ENCODE measurements at places on chromosomes 7 and 10.

DNA sequence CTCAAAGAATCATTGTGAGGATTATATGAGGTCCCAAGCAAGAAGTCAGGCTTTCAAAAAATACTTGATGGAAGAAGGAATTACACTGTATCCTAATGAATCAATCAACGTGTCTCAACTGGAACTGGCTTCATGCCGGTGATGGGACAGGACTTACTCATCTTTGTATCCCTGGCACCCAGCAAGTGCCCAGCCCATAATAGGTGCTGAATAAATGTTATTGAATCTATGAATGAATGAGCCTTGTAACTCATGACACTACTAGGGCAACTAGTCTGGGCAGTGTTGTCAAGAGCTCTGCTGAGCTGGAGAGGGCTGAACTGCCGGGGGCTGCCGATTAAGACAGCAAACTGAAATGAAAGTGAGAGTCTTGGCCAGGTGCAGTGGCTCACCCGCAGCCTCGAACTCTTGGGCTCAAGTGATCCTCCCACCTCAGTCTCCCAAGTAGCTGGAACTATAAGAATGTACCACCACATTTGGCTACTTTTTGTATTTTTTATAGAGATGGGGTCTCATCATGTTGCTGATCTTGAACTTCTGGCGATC is 87.2 kb upstream of the KIF5B start:
- DNase-seq, result no peak

DNA sequence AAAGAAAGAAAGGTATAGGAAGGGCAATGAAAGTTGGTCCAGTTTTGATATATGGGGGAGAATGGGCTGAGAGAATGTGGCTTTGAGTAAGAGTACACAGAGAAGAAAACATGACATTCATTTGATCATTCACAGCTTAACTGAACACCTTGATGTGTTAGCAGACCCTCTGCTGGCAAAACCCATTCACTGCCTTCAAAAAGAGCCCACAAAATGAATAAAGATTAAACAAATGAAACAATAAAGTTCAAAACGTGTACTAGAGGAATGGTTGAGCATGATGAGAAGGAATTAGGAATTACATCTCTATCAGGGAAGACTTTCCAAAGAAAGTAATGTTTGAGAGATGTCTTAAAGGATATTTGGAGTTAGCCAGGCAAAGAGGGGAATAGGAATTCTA is 2.1 kb downstream of the WEE2 start:
- DNase-seq, result no peak

GRCh38 chr10:82908096-82908495 is 1033.1 kb downstream of the NRG3 start:
- DNase-seq, result no peak

DNA sequence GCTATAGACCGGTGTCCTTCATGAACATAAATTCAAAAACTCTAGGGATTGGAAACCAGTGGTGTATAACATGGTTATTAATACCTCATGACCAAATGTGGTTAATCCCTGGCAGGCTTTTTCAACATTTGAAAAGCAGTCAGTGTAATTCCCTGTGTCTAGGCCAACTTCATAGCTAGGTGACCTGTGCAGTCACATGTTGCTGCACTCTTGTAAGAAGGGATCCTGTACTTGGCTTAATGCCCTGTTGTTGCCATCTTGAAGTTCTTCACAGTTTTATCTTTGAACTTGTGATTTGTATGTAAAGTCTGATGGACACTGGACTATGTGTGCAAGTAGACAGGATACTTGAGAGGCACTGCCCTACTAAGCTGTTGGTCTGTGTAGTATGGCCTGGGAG is 39.7 kb downstream of the ZNF33A start:
- DNase-seq, result no peak

- DNase-seq, result no peak
These were observed 6.2 kb upstream of the MBL2 start for GRCh38 chr10:52778511-52779392.

DNA sequence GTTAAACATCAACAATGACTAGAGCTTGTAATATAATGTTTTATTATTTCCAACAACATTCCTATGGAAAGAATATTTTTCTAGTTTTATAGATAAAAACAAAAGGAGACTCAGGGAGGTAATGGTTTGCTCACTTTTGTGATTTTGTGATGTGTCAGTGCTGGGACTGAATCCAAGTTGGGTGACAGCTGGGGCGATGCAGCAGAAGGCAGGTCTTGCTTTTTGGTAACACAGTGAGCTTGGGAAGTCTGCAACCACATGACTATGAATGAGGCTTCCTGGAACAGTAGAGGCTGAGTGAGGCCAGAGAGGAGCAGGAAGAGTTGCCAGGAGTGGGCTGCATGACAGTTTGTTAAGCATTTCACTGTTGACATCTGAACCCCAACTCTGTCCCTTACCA is 4.9 kb upstream of the YKT6 start:
- DNase-seq, result no peak

- no peak for DNase-seq
These were observed 33.2 kb upstream of the MXI1 start for GRCh38 chr10:110174201-110174600.

DNA sequence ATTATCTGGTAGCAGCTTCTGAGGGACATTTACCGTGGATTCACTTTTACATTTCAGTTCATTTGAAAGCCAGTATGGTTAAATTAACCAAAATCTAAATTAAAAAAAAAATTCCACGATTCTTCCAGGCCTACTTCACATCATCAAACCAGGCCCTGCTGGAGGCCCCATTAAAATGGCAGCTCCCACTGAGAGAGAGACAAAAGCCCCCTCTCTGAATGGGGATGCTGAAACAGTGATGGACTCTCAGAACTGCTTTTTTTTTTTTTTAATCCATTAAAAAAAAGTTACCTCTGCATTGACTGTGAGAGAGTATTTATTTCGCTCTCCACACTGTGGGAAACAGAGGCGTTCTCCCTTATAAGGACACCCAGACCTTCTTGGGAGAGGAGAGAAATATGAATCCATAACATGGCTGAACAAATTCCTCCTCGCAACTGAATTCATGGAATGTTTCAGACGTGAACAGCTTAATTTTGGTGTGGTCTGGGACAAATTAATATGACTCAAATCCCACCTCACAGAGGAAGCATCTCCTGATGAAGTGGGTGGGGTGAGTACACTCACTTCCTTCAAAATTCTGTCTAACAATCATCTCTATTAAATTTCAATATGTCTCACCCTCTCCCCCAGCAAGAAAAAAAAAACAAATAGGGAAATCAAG is 73.5 kb downstream of the SAMD9 start:
- DNase-seq, result peak; percentile 46

DNA sequence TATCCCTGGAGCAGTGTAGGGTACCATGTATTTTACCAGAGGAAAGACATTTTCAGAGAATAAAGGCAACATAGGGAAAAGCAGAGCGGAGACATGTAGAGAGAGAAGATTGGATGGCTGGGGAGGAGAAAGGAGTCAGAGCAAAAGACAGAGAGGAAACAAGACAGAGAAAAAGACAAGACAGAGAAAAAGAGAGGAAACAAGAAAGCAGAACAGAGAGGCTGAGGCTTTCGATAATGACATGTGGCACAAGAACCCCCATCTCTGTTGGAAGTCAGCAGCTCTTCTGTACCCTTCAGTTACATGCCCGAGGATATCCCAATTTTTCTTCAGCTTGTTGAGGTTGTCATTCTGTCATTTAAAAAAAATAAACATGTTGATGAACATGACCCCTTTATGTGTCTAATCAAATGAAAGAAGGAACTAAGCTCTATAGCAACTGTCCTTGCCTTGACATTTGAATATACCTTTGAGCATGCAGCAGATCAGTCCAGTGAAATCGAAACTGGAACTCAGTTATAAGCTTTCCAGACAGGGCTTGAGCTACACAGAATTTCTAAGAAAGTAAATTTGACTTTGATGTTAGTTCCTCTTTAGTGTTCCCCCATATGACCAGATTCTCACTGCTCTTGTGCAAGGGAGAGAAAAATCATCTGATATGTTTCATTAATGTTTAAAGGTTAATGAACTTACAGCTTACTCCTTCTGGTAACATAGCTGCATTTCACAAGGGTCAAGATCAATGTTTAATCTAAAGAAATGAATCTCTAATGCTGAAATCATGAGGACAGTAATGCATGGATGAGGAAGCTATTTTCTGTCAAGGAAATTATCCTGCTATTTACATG is 75.1 kb upstream of the SP4 start:
- no peak for DNase-seq

GRCh38 chr7:69668339-69668870 is 70.1 kb downstream of the AUTS2 start:
- DNase-seq, result no peak

DNA sequence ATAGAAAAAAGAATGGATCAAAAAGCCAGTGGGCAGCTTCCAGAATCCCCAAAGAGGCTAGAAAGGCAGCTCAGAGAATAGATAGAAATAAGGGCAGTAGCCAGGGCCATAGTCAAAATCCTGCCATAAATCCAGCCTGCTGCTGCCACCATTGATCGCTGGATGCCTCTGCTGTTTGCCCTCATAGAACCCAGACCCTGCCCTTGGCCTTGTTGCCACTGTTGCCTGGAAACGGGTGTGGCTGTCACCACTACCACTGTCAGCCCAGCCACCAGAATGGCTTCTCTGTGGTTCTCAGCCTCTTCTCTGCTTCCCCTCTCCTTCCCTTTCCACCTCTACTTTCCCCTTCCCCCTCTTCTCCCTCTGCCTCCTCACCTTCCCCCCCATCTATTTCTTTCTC is 57.8 kb downstream of the HHEX start:
- DNase-seq, result no peak

- no peak for DNase-seq
These were observed 1239.7 kb downstream of the GATA3 start for GRCh38 chr10:9294132-9294663.

- no peak for DNase-seq
These were observed 32.7 kb downstream of the COL26A1 start for GRCh38 chr7:101395376-101395775.

- DNase-seq, result peak; percentile 77
These were observed 69.5 kb upstream of the CDK13 start for GRCh38 chr7:39880556-39880955.

GRCh38 chr7:39075210-39075609 is 97.5 kb downstream of the POU6F2 start:
- DNase-seq, result no peak

- DNase-seq, result no peak
These were observed 138.4 kb downstream of the MGMT start for GRCh38 chr10:129605266-129605985.

DNA sequence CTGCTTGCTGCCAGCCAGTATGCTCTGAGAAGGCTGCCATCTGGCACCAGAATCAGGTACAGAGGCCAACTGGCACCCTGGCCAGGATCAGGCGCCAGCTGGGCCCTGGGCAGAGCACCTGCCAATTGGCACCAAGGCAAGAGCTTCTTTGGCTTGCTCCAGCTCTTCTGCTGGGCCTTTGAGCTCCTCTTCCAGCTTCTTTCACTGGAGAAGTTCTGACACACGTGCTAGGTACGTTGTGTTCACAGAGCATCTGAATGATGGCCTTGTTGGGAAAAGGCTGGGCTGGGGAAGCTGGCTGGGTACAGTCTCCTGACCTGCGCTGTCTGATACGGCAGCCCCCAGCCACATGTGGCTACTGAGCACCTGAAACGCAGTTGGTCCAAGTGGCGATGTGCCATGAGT is 31.7 kb upstream of the OPALIN start:
- DNase-seq, result peak; percentile 11

- DNase-seq, result no peak
These were observed 199.7 kb upstream of the MAGI2 start for GRCh38 chr7:79653136-79653631.

GRCh38 chr7:1533547-1534329 is 3.2 kb downstream of the MAFK start:
- DNase-seq, result peak; percentile 58

DNA sequence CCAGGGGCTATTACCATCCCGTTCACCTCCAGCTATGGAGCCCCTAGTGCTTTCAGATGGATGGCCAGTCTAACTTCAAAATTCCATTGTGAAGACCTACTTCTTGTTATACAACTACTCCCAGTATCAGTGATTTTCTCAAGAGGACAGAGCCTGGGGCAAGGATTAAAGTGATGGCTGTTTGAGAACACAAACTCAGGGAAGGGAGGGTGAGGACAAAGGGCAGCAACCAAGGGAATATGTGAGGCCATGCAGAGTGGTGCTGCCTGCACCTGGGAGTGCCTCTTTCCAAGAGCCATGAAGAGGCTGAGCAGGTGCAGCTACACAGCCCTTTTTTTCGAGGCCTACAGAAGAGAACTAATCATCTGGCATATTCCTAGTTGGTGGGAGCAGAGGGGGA is 303.5 kb upstream of the BMPER start:
- no peak for DNase-seq

GRCh38 chr10:6957851-6958250 is 377.8 kb upstream of the PRKCQ start:
- DNase-seq, result no peak

DNA sequence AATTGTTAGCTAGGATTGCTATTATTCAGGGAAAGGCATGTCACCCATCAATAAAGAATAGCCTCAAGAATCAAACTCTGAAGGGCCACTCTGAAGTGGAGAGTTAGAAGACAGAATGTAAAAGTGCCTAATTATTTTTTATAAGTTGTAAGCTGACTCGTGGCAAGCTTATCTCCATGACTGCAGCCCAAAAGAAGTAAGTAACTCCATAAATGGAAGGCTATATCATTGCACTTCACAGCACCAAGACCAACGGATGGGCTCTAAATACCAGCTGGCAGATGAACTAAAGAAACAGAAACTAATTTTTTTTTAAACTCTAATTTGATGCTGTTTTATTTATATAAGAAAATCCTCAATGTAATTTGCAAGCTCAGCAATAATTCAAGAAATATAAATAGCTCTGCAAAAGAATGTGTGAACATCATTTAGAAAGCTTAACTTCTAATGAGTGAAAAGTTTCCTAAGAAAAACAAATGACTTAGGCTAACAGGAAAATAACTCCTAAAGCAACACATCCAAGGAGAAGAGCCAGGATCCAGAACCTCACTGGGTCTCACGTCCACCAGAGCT is 165.5 kb downstream of the SNX13 start:
- DNase-seq, result no peak

Data from fibroblast of gingiva (primary cell).